Globus pallidus (tissue), 1 donor: ENCODE measurements at places on chromosomes 12 and 14.
A peak's percentile ranks its signal among the peaks of the same experiment; 100 is the strongest.

- DNase-seq = peak; percentile 50
Measured at GRCh38 chr14:65170318-65170717, 68.0 kb upstream of the MAX start.

- peak; percentile 63 for DNase-seq
Measured at GRCh38 chr12:47837190-47838171, 17.8 kb upstream of the HDAC7 start.

- DNase-seq = no peak
Measured at GRCh38 chr14:75648066-75648838, 12.4 kb downstream of the ERG28 start.

- no peak for DNase-seq
Measured at GRCh38 chr12:52311285-52311648, 9.9 kb downstream of the KRT83 start.

GRCh38 chr12:116165036-116165425, 112.5 kb downstream of the MED13L start:
- DNase-seq = no peak

DNA sequence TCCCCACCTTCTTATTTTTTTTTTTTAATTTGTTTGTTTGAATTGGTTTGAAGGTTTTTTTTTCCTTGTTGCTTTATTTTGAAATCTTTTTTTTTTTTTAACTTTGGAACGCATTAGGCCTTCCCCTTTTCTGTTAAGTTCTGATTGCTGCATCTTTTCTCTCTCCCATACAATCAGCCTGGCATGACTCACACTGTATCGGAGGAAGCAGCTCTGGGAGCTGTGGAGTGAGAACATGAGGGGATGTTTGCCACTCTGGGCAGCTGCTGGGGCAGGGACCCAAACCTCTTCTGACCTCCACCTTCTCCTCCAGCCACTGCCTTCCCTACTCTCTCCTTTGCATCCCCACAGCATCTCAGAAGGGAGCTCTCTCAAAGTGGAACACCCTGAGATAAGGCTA, 160.3 kb upstream of the FKBP4 start:
- no peak for DNase-seq

DNA sequence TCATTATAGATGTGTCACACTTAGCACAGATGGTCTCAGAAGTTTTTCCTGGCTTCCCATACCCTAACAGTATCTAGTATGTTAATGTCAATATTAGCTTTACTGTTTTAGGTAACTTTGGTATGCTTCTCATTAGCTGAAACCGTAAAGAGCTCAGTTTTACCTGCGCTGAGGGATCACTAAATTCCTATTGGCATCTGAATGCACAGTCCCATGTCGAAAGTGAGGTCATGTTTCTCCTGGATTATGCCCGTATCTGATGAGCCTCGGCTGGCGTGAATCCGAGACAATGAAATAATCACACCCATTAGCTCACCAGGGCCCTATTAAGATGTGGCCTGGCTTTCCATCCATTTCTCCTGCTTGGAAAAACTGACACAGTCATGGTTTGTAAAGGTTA, 418.2 kb downstream of the ZFP36L1 start:
- DNase-seq = no peak

DNA sequence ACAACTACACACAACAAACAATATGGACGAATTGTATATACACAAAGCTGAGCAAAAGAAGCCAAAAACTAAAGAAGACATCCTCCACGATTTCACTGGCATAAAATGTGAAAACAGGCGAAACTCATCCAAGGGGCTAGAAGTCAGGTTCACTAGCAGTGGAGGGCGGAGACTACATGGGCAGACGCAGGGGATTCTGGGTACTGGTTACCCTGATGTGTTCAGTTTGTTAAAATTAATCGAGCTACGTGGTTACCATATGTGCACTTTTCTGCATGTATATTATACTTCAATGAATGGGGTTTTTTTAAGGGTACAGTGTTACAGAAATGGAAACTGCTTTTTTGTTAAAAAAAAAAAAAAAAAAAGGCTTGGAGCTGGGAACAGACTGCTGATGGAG, 12.3 kb downstream of the KDM2B start:
- no peak for DNase-seq
